WERI-Rb-1 (cell line): ENCODE measurements at places on chromosomes 6 and 20.

DNA sequence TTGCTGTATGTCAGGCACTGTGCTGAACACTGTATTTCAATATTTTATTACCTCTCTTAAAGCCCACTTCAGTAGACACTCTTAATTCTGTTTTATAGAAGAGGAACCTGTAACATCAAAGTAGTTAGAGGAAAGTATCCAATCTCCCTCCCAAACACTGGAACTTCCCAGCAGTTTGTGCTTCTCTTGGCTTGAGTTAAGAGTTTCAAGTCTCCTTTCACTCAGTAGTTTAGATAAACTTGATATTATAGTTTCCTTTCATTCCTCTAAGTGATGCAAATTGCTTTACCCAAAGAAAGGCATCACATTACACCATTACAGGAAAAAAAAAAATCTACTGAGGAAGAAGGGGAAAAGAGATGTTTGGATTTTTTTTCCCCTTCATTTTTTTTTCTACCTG, 164.3 kb downstream of the TSHZ2 start:
- DNase-seq = no peak

GRCh38 chr6:148746363-148747144, at the start of gene UST:
Gene UST, plus strand, starts transcription at chr6:148747030. Its CDS starts 401 bp downstream, at chr6:148747431.
- peak; percentile 46 for DNase-seq

DNA sequence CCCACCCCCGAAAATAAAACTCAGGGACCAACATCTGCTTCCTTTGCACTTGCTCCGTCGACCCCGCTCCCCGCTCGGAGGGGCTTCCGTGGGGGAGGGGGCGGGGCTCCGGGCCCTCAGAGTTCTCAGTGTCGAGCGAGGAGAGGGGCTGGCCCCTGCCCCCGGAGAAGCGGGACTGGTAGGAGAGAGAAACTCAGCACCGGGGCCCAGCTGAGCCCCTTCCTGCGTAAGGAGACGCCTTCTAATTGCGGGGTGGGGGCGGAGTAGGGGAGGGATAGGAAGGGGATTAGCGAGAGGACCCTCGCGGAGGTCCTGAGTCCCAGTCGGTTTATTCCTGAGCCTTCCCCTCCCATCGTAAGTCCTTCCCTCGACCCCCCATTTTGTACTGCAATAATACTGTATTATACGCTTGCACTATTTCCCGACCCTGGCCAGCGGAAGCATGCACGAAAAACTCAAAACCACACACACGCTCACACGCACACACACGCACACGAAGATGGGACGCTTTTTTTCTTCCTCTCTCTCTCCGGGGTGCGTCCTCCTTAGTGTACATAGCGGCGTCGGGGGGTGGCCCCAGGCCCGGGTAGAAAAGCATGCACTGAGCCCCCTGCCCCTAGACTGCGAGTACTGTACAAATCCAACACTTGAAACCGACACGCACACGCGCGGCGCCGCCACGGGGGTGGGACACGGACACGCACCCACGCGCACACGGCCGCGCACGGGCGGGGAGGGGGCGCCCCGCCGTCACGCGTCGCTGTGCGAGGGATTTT, 22.1 kb upstream of the SLC22A7 start:
- DNase-seq = peak; percentile 61

- DNase-seq = peak; percentile 14
Observed at GRCh38 chr6:130020073-130020906, 1.9 kb downstream of the L3MBTL3 start.

- no peak for DNase-seq
Observed at GRCh38 chr6:30689022-30689865, 1.5 kb downstream of the NRM start.

DNA sequence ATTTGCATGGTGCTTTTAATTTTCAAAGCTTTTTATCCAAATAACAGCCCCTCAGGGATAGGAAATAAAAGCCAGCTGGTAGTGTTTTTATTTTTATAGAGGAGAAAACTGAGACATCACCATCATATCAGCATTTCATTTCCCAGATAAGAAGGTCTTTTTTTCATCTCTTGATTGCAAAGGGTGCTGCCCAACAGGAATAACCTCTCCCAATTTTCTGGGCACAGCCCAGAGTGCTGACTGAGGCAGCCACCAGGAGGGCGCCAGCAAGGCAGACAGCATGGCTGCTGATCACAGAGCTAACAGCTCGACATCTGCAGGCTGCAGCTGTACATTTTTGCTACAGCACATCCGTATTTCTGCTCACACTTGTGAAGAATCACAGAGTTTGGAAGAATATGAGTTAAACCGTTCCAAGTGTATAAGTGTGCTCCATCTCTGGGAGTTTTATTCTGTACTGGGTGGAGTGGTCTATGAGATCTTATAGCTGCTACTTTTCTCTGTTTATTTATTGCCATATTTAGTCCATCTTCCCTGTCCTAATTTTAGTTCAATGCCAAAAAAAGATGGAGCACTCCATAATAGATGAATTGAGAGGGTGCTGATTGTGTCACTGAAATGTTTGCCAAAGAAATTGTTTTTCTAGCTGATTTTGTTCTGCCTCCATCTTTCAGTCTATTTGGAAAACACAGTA, 85.5 kb upstream of the C20orf144 start:
- DNase-seq = no peak

DNA sequence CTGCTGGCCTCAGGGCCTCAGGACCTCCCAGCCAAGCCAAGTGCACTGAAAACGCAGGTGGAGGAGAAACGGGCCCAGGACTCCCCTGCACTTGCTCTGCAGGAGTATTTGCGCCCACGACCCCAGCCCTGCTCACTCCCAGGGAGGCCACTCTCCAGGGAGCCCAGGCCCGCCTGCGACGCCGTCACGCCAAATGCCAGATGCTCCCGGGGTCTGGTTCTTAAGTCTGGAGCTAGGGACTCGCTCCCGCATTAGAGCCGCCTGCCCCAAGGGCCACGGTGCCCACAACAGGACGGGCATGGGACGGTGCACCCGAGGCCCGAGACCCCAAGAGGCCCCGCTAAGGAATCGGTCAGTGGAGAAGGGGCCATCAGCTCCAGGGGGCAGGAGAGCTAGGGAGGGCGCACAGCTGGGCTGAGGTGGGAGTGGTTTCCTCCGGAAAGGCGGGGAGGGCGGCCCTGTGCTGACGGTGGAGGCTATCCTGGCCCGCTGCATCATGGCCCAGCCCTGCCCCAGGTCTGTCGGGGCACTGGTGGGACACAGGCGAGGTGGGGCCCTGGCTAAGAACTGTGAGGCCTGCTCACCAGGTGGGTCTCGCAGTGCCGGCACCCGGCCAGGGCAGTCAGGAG, 44.1 kb upstream of the CHRNA4 start:
- DNase-seq = no peak
